ENCODE measurements at places on chromosomes 2 and 18. TPM values are rescaled to one million over a fixed set of nuclear protein-coding genes. Genes with fewer than 3 reads are reported as not detected.

FOXI3 gene
- not detected for total RNA-seq

DNA sequence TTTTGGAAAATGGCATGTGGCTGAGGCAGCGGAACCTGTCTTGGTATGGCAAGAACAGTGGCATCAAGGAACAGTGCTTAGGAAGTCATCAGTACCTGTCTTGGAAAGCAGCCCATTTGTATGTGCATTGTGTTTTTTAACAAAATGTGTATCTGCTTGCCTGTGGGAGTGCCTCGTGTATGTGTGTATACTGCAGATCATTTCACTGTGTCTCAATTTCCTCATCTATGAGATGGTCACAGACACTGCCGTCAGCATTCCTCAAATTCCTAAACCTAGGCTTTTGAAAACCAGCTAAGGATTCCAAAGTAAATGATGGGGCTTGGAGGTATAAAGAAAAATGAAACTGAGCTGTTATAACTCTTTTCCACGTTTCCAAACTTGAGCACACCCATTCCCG, 441.3 kb downstream of the RND3 start:
- DNase-seq, result no peak

GRCh38 chr2:179274749-179275148, 10.1 kb upstream of the SESTD1 start:
- no peak for DNase-seq

SULT1C2 gene
- 154 TPM for total RNA-seq

GRCh38 chr2:102051692-102052277, 60.0 kb downstream of the IL1R2 start:
- no peak for DNase-seq

NMS gene
- not detected for total RNA-seq

EMX1 gene
- 0.12 TPM for total RNA-seq

BIRC6 gene
- total RNA-seq, result 85.8 TPM

GRCh38 chr2:165544897-165545296, 75.4 kb downstream of the CSRNP3 start:
- no peak for DNase-seq

DNA sequence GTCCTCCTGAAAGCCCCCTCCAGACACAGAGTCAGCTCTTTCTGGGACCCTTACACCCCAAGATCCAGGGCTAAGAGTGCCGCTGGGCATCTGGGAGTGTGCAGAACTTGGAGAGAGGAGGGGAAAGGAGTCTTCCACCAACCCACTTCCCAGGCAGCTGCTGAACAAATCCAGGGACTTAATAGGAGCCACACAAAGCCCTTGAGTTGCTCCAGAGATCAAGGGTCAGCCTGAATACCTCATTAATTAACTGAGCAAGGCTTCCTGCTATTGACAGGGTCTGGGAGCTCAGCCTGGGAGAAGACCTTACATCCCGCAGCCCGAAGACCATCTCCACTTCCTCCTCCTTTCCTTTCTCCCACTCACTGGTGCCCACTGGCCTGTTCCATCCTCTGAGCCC, 108.3 kb downstream of the CELF4 start:
- no peak for DNase-seq

REG3A gene
- 2.9 TPM for total RNA-seq

DNA sequence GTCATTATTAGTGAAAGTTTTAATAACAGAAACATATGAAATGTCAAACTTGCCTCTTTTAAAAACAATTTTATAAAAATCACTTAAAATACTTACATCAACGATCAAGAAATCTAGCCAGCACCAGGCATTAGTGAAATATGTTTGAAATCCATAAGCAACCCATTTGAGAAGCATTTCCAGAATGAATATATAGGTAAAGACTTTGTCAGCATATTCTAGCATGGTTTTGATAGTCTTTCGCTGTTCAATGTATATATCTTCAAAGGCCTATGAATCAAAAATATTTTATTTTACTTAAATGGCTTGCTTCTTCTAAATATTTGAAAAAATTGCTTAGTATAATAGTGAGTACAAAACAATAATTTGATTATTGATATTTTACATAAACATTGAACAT, 91.1 kb downstream of the SCN3A start:
- DNase-seq, result no peak

DNA sequence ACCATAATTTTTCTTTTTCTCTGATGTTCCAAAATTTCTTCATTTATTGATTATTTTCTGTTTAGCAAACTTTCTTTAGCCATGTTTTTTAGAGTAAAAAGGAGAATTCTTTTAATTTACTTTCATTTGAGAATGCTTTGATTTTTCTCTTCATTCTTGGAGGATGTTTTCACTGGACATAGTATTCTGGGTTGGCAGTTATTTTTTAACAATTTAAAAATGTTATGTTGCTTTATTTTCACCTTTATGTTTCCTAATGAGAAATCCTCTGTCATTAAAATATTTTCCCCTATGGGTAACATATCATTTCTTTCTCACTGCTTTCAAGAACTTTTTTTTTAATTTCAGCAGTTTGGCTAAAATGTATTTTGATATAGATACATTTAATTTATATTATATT, 631.4 kb upstream of the CDH2 start:
- DNase-seq, result no peak

GRCh38 chr2:4753721-4754120, 938.5 kb upstream of the SOX11 start:
- DNase-seq, result no peak

TEX44 gene
- total RNA-seq, result not detected

- no peak for DNase-seq
These were observed 221.5 kb downstream of the EPHA4 start for GRCh38 chr2:221350616-221351015.

- DNase-seq, result no peak
These were observed 6.4 kb upstream of the BOK start for GRCh38 chr2:241551998-241552737.

- no peak for DNase-seq
These were observed 247.2 kb upstream of the RAB12 start for GRCh38 chr18:8361941-8362471.

DNA sequence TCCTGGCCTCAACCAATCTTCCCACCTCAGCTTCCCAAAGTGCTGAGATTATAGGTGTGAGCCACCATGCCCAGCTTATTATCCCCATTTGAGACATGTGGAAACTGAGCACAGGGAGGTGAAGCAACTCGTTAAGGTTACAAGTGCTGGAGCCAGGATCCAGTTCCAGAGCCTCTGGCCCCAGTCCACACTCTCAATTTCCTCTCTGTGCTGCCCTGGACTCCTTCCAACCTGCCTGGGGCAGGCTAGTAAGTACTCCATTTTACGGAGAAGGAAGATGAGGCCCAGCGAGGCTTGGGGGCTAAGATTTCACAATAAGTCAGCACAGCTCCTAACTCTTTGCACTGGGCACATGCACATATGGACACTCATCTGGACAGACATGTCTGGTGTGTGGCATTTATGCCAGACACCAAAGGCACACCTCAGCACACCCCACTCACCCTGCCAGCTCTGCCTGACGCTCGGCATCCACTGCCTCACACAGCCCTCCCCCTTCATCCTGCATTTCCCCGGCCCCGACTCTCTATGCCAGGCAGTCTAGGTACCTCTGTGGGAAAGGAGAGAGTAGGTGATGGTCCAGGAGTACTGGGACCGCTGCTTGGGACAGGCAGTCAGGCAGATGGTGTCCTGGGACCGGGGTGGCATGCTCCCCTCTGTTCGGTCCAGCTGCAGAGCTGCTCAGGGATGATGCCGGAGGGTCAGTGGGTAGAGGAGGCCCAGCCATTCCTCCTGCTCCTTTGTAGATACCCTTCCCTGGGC, 20.5 kb downstream of the CFAP65 start:
- DNase-seq, result no peak

DNA sequence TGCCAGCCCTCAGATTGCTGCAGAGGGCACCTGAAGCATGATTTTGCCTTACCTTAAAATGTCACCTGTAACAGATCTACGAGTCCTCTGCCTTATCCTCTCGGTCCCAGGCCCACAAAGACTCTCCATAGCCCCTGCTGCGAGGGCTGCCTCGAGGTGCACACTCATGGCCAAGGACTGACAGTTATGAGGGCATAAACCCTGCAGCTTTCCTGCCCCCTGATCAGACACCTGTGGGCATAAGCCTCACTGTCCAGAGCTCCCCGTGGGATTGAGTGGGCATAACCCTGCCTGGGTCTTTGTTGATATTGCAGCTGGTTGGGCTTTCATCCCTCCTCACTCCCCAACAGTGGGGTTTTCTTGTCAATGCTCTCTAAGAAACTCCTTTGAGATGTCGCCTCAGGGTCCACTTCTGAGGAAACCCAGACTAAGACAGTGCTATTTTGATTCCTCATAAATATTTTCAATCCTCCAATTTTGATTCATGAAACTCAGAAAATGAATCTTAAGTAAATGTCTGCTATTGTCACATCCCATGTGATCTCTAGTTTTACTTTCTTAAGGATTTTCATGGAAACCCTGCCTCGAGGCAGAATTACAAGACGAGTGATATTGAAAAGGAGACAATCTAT, 108.5 kb upstream of the NCK2 start:
- DNase-seq, result no peak

DNA sequence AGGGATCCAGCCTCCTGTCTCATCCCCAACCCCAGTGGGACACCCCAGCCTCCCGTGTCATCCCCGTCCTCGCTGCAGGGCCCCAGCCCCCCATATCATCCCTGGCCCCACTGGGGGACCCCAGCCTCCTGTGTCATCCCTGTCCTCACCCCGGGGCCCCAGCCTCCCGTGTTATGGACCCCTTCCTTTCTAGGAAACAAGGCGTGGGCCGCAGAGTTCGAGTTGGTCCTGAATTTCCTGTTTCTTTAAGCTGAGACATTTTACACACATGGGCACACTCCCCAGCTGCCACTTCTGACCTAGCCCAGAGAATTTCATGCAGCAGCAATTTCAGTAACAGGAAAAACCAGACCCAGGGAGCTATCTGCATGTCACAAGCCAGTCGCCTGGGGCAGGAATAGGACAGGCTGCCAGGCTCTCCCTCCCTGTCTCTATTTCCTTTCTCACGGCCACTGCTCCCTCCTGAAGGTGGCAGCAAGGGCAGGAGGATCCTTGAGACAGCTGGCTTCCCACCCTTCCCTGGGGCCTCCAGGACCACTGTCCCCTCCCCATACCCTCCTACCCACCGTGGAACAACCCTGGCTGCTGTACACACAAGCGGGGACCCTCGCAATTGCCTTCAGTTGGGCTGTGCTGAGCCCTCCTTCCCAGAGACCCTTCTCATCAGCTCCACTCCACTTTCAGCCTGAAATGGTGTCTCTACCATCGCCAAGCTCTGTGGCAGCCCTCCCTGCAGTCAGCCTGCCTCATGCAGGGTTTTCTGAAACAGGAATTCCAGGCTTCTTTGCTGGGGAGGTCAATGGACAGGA, 141.9 kb upstream of the ID2 start:
- DNase-seq, result peak; percentile 83

DNA sequence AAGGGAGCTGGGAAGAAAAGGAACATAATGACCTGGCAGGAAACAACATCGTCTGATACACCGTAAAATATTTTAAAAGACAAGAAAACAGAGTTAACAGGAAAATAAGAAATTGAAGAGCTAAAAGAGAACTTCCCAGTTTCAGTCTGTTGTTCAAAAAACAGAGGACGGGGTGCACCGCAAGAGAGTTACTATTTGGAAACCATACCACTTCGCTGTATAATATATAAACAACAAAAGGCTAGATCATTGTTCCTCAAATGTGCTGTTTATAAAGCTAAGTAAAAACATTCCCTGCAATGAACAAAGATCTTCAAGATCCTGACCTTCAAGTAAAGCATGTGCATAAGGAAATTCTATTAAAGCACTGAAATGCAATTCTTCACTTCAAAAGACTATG, 2.1 kb downstream of the PPP3R1 start:
- no peak for DNase-seq

XPO1 gene
- total RNA-seq, result 134 TPM

POTEI gene
- total RNA-seq, result 0.03 TPM

DPY30 gene
- total RNA-seq, result 65.1 TPM

DNA sequence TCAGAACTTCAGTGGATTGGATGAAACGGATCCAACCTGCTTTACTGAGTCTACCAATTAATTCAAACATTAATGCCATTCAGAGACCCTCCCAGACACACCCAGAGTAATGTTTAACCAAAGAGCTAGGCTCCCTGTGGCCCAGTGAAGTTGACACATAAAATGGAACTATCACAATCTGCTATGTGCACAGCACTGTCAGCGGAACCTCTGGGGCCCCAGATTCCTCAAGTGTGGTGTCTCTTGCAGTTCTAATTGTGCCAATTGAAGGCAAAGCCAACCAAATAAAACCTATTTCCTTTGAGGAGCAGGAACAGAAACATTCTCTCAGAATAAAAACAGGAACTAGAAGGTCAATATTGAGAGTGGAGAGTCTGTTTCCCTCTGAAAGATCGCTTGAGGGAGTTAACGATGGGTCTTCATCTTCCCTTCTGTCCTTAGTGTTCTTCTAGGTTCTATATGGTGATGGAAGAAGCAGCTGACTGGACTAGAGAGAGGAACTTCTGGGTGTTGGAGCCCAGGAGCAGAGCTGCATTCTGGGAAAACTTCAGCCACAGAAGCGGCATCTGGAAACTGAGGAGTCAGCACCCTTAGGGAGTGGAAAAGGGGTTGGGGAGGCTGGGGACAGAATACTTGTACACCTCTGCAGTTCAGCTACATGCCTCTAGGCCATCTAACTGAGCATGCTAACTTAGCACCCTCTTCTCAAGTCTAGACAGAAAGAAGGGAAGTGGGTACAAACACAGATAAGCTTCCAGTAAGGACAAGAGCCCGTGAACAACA, 174.4 kb upstream of the FBXO11 start:
- no peak for DNase-seq

IL1F10 gene
- not detected for total RNA-seq

GKN1 gene
- total RNA-seq, result not detected

AGFG1 gene
- total RNA-seq, result 77.9 TPM

DNA sequence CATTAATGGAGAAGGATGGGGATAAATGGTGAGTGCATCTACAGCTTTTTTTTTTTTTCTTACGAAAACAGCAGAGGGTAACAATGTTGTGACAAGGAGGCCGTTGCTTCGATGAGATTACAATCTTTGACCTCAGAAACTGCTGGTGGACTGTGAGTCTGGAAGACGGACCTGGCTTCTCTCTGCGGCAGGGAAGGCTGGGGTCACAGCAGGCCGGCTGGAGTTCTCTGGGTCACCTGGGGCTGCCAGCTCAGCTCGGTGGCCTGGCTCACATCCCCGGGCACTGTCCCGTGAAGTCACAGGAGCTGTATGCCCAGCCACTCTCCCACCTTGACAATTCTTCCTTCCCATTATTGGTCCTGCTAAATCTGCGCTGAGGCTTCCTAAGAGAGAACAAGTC, 160.8 kb downstream of the ACKR3 start:
- no peak for DNase-seq

GRCh38 chr2:163571423-163572102, 164.2 kb downstream of the FIGN start:
- DNase-seq, result no peak
